ENCODE measurements at places on chromosomes 2 and 18.

DNA sequence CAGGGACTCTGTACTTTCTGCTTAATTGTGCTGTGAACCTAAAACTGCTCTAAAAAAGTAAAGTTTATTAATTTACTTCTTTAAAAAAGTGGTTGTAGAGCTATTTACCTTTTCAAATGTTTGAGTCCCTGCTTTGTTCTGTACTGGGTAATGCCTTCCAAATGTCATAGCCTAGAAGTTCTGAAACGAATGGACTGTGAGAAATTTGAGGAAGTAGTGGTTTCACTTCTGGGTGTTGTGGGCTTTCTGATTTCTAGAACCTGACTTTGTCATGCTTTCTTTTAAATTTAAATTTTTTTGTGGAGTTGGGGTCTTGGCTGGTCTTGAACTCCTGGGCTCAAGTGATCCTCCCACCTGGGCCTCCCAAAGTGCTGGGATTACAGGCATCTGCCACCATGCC lies 44.6 kb downstream of the SMAD4 start:
- no peak for DNase-seq

- DNase-seq: no peak
Observed at GRCh38 chr18:1062588-1062987, 157.9 kb downstream of the ADCYAP1 start.

DNA sequence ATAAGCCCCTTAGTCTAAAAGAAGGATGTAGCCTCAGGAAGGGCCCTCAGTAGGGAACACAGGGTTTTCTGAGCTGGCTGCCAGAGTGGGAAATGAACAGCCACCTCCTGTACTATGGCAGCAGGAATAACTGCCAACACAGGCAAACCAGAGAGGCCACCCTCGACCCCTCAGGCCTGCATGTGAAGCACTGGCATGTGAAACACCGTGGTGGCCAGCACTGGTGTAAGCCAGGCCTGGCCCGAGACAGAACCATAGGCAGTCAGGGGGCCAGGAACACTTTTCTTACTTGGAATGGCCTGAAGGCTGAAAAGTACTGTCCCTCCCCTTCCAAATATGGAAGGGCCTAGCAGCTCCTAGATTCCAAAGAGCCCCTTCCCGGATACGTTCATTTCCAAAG lies 28.2 kb downstream of the SFXN5 start:
- DNase-seq: peak; percentile 15

GRCh38 chr2:28707592-28707991 lies 44.0 kb upstream of the PPP1CB start:
- peak; percentile 20 for DNase-seq

DNA sequence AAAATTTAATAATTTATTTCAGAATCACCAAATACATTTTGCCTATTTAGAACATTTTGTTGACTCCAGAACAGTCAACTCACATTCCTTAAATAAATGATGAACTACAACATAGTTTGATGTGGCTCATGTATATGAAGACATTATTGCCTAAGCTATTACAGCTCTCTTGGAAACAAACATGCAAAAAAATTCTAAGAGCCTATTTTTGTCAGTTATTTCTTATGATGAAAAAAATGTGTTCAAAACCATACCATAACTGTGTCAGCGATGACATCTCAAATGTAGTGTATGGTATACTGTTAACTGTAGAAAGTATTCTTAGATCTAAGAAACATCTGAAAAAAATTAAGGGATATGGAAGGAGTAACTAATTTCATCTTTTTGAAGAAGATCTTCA lies 6.3 kb upstream of the EMILIN2 start:
- DNase-seq: no peak

- DNase-seq: no peak
Observed at GRCh38 chr2:3807853-3808252, 104.5 kb downstream of the DCDC2C start.

DNA sequence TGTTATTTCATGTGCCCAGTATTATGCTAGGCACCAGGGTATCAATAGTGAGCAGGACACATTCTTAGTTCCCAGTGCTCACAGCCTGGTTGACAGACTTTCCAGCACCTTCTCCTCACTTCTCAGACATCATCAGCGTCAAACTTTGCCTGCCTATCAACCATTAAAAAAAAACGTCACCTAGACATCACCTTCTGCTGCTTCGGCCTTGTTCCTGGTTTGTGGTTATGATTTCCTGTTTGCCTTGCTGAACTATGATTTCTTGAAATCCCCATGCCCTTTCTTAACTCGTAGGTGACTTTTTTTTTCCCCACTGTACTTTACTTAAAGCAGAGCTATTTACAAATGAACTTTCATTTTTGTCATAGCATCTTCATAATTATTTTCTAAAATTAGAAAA lies 60.4 kb upstream of the NABP1 start:
- no peak for DNase-seq

Measured in G401 (cell line).